ENCODE measurements at places on chromosomes 13 and 19.

GRCh38 chr19:3467437-3468198 is 12.7 kb downstream of the SMIM24 start:
- no peak for DNase-seq

DNA sequence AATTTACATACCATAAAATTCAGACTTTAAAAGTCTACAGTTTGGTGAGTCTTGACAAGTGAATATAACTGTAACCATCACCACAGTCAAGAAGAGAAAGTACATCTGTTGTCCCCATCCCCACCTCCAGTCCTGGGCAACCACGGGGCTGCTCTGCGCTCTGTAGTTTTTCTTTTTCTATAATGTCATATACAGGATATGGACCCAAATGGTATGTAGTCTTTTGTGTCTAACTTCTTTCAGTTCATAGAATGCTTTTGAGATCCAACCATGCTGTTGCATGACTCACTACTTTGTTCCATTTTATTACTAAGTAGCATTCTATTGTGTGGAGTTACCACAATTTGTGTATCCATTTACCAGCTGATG is 103.9 kb downstream of the DOCK9 start:
- no peak for DNase-seq

DNA sequence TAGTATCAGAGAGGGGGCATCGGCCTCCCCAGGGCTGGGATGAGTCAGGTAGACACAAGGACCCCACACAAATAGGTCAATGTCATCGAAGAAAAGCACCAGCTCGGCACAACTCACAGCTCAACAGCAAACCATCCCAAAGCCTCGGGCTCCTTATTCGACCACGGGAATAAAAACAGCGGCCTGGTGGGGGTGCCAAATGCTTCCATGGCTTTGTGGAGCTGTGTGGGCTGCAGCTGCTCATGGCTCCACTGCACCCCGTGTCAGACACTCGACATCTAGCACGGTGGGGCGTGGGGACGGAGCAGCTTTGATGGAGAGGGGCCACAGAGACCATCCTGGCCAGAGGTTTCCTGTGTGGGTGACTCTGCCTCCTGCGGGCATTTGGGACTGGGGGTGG is 212.5 kb upstream of the SOX1 start:
- DNase-seq, result no peak

GRCh38 chr13:68719815-68720214 is 1387.8 kb upstream of the ATXN8OS start:
- no peak for DNase-seq

GRCh38 chr13:51154029-51154555 is 43.0 kb upstream of the C13orf42 start:
- DNase-seq, result no peak

DNA sequence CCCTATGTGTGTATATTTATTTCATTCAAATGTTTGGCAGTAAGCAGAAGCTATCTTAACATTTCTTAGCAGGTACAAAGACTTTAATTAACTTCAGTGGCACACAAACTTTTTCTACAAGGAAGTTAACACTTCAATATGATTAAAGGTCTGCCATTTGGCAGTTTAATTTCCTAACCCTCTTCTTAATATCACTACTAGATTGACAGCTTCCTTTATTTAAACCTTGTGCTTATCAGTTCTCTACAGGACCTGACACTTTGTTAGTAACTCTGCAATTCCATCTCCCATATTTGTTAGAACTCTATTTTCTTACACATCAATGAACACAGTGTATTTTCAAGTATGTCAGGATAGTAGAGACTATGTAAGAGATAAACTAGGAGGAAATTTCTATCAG is 152.4 kb upstream of the ATXN8OS start:
- DNase-seq, result no peak

DNA sequence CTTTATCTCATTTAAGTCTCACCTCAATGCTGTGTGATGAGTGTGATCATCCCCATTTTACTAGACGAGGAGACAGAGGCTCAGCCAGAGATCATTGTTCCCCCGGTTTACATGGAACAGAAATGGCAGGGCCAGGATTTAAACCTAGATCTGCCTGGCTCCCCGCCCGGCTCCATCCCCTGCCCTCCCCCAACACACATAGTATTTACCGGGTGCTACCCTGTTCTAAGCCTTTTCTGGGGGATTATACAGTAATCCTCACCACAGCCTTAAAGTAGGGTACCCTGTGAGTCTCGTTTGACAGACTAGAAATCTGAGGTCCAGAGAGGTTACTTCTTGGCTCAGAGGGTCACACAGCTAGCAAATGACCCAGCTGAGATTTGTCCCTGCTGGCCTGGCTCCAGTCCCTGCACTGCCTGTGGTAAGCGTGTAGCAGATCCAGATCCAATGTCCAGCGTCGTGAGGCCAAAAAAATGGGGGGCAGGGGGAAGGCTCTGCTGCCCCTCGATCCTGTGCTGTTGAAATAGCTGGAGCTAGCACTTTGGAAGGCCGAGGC is 3.8 kb upstream of the KLC3 start:
- no peak for DNase-seq
